ENCODE measurements at places on chromosomes 4 and X.

DNA sequence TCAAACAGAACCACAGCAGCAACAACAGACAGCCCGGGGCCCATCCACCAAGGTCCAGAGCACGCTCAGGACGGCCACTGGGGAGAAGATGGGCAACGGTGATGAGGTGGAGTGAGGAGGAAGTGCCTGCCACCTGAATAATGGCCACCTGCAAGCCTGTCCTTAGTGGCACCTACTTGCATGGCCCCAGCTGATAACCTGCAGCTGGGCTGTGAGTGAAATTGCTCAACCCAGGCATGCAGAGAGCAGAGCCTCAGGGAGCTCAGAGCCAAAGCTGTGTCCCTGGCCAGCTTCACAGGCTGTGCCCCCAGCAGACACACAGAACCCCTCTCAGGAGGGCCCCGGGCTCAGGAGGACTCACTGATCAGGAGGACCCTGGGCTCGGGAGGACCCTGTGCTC, 102.4 kb upstream of the ADRA2C start:
- no peak for DNase-seq

DNA sequence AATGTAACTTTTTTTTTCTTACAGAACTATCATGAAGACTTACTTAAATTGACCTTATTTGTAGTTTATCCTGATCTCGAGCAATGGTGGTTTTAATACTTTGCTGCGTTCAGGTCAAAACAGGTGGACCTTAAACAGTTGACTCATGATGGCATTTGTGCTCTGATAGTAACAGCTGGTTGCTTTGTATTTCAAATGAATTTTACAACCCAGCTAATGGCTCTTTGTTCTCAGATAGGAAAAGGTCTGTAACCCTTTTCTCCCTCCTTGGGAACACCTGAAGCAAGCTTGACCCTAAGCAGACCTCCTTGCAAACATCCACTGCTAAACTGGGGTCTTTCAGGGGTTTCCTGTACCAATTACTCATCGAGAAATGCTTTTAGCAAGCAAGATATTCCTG, 79.2 kb downstream of the F11 start:
- no peak for DNase-seq

- no peak for DNase-seq
These were observed 584.2 kb upstream of the PCDH10 start for GRCh38 chr4:132564920-132565319.

GRCh38 chr4:54159543-54159942, 59.6 kb downstream of the GSX2 start:
- no peak for DNase-seq

DNA sequence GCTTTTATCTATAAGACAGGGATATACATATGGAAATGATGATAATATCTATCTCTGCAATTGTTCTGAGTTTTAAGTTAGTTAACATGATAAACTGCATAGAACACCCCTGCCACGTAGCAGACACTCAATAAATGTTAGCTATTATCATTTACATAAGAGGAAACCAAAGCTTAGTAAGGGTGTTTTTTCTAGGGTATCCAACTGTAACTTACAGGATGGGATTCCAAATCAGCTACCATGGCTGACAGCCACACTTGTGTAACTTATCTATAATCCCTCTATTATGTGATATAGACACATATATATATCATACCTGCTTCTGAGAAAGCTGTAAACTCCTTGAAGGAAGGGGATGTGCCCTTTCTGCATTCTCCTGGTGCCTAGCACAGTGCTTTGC, 1.1 kb upstream of the SPARCL1 start:
- DNase-seq, result no peak

DNA sequence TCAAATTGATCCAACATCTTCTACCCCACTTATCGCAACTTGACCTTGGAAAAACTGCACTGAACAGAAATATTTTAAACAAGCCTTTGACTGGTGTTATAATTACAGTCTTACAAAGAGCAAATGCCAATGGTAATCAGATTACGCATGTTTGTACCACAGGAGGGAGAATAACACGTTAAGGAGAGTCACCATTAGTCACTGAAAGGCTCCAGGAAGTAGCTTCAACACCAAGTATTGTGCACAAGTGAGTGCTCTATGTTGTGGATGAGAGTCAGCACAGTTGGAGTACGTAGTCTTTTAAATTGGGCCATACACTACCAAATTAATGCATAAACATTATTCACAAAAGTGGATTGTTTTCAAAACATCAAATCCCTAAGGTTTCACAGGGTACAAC, 1081.5 kb upstream of the TENM3 start:
- no peak for DNase-seq

GRCh38 chr4:138669479-138670315, 345.9 kb upstream of the NOCT start:
- DNase-seq, result no peak

- DNase-seq, result no peak
These were observed 142.0 kb upstream of the NUDT6 start for GRCh38 chr4:123064390-123064789.

Measured in activated T-helper 9 cell treated with anti-CD3 and anti-CD28 coated beads, Interleukin-2, amount 50 U/mL, for 16 hours (primary cell).